ENCODE measurements at places on chromosomes 11 and 22.

DNA sequence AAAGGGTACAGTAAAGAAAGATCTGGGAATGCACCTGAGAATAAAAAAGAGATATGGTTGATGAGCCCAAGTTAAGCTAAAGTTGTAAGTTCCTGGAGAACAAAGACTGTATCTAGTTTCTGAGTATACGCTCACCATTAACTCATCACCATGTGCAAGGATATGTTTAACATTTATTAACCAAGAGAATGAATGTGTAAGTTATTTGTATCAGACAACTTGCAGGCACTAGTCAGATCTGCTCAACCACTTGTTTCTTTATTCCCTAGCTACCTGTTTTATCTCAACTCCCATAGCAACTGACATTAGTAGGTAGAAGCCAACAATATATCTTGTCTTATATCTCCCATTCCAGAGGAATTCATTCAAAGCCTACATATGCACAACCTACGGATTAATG, 74.9 kb upstream of the KCNA4 start:
- no peak for DNase-seq

DNA sequence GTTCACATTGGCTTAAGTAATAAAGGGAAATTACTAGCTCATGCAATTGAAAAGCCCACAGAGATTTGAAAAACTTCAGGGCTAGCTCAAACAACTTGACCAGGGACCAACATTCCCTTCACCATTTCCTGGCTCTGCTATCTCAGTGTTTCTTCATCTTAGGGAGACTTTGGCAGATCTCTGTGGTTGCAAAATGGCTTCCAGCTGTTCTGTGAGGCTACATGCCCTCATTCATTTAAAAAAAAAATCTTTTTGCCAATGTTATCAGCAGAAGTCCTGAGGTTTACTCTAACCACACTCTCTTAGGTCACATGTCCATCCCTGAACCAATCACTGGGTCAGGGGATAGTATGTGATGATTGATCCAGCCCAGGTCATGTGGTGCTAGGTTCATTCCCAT, 13.9 kb upstream of the RASSF10 start:
- DNase-seq, result no peak

- DNase-seq, result no peak
These were observed 101.1 kb downstream of the ATXN10 start for GRCh38 chr22:45772743-45773142.

GRCh38 chr11:129141748-129142523, 50.2 kb downstream of the ARHGAP32 start:
- no peak for DNase-seq

DNA sequence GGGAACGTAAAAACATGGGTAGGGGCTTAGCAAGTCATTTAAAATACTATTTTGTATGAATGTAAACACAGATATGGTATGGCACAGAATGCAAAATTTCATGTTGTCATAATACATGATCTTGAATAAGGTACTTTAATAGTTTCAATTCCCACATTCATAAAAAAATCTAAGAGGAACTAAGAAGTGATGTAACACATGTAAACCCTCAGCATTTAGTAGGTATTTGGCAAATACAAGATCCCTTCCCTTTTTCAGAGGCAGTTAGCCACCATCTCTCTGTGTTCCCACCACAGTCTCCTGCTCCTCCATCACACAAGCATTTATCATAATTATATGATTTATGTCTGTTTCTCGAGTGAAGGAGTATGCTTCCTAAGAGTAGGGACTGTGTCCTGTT, 251.8 kb downstream of the TENM4 start:
- no peak for DNase-seq

GRCh38 chr11:126163074-126163700, 48.3 kb downstream of the RPUSD4 start:
- no peak for DNase-seq

DNA sequence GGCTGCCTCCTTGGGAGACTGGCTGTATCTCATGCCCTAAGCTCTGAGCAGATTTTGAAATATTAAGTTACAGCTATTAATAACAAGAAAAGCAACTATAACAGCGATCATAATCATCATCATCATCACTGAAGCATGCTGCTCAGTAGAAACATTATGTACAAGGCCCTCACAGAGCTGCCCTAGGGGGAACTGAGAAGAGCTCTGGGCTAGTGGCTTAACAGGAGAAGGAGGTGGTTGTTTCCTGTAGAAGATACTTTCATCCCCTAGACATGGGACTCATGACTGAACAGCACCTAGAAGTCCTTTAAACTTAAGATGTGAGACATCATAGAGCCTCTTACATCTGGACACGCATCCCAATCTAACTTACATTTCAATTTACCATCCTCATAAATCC, 332.8 kb upstream of the PLET1 start:
- no peak for DNase-seq

DNA sequence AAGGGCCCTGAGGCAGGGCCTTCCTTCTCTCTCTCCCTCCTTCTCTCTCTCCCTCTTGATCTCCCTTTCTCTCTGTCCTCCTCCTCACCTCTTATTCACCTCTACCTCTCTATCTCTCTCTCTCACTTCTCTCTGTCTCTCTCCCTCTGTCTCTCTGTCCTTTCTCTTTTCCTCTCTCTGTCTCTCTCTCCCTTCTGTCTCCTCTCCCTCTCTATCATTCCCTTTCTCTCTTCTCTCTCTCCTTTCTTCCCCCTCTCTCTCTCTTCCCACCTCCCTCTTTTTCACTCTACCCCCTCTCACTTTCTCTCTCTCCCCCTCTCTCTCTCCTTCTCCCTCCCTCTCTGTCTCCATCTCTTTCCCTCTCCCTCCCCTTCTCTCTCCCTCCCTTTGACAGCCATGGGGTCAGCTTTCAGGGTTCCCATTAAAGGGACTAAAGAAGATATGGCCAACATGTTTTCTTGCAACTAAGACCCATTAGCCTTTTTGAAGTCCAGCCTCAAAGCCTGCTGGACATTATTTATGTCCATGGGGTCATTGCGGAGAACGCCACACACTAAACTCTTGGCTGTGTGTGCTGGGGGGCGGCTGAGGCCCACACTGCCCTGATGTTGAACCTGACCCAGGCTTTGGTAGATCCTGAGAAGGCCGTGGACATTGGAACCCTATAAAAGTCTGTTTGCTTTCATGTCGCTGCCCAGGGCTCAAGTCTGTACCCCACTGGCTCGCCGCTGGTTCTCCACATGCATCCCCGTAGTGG, 15.0 kb downstream of the ANO1 start:
- no peak for DNase-seq

GRCh38 chr22:19940536-19941364, 822 bp upstream of the COMT start:
- DNase-seq, result no peak

GRCh38 chr11:46380340-46381047, 975 bp upstream of the MDK start:
- peak; percentile 48 for DNase-seq
